ENCODE measurements at places on chromosomes 1 and 21.

GRCh38 chr1:57248830-57249229, 175.0 kb downstream of the DAB1 start:
- DNase-seq = no peak

- DNase-seq = no peak
These were observed 61.4 kb downstream of the MAGI3 start for GRCh38 chr1:113451710-113452109.

GRCh38 chr1:40966417-40966816, 13.1 kb upstream of the CTPS1 start:
- no peak for DNase-seq

GRCh38 chr21:14121719-14122118, 89.0 kb downstream of the LIPI start:
- DNase-seq = peak; percentile 11

DNA sequence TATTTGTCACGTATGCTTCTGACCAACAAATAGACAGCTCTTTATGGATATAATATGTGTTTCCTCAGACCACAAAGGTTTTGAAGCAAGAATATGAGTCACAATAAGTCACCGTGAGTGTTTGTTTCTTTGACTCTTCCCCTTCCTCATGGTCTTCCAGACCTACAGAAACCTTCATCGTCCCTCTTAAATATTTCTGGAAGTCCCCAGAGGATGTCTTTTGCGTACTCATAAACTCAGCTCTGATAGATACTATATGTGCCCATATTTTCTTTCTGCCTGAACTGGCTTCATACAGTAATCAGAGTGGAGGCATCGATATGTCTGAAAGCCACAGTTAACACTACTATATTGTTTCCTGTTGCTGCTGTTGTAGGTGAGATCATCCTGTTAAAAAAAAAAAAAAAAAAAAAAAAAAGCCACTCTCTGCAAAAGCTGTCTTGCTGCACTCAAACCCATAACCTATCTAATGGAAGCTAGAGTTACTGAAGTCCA, 38.4 kb downstream of the ADAMTS1 start:
- DNase-seq = no peak

DNA sequence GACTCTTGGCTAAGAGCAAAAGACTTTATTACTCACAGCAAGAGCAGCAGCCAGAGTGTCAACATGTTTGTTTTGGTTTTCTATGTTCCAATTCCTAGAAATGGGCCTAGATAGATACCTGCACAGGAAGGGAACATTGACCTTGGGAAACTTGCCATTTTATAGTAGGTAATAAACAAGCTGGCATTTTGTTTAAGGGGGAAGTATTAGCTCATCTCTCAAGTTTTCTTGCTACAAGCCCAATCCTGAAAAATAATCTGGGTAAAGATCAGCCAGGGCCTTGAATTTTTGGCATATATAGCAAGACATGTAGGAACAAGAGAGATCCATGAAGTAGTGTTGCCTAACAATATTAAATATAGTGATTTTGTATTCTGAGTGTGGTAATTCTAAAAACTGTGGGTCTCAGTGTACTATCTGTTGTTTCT, 51.4 kb upstream of the RGL1 start:
- DNase-seq = no peak

DNA sequence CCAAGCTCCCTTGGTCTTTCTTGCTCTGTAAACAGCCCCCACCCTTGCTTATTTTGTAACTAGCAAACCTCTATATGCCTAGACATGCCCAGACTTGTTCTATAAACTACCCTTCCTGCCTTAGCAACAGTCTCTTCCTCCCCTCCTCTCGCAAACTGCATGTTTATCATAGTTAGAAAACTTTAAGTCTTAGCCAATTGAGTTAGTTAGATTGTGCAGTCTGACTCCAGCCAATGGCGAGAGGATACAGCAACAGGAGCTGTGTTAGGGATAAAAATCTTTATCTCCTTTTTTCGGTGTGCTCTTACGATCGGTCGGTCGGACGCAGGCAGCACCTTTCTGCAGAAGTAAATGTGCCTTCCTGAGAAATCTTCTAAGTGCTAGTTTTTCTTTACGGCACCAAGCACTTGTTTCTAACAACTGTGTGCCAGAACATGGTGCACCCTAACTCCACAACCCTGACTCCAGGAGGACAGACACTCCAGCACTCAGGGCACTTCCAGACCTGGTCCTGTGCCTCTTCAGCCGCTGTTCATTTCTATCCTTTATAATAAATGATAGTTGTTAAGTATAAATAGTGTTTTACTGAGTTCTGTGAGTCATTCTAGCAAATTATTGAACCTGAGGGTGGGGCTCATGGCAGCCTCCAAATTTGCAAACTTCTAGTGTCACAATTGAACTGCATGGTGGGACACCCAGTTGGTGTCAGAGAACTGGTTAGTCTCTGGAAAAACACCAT, 25.7 kb upstream of the GNG4 start:
- DNase-seq = no peak

DNA sequence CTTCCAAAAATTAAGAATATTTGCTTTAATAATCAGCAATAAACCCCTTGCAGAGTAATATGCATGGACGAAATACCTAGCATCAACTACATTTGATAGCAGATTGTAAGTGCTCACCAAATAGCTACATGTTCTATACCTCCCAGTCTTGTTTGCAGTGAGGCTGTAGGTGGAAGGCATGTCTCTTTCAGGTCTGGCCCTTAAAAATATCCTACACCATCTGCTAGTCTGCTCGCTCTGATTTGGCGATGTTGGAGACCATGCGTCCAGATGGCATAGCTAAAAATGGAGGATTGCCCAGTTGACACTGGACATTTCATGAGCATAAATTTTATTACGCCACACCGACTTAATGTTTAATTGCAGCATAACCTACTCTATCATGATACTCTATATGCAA, 47.1 kb downstream of the SSX2IP start:
- no peak for DNase-seq

DNA sequence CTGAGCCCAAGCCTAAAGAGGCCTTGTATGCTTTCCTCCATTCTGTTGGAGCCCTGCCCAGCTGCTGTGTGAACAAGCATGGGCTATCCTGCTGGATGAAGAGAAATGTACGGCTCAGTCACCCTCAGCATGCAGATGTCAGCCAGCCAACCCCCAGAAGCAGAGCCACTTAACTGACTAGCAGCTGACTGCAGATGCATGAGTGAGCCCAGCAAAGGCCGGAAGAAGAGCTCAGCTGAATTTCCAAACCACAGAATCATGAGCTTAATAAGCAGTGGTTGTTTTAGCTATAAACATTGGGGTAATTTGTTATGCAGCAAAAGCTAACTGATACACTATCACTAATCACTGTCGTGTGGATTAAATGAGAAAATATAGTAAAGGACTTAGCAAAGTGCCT, 39.0 kb downstream of the FOXO6 start:
- DNase-seq = no peak

- no peak for DNase-seq
These were observed 186.4 kb downstream of the RYR2 start for GRCh38 chr1:237228421-237228820.

DNA sequence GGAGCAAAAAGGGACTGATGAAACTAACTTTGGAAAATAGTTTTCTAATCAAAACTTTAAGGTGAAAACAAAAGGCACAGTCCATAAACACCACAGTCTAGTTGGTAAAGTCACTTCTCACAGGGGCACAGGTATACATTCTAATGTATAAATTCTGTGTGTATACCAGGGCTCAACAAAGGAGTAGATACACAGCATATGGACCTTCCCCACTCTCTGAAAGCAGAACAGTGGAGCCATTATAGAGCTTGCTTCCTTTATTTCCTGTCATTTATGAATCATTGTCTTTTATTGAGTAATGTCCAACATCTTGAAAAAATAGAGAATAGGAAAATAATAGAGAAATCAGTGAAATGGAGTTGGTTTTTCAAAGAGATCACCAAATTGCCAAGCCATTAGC, 746.5 kb upstream of the CHRM3 start:
- DNase-seq = no peak

DNA sequence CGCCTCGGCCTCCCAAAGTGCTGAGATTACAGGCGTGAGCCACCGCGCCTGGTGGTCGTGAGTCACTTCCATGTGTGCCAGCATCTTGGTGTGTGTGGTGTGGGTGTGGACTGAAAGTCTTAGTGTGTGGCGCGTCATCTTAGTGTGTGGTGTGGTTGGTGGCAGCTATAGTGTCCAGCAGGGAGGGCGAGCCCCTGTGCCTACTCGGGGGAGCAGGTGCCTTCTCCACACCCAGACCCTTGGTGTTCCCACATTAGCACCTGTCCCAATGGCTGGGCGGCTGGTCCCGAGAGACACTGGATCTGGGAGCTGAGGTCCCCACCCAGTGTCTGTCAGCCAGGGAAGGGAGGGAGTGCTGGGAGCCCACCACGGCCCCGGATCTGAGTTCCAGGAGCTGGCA, 2.8 kb downstream of the SCNN1D start:
- no peak for DNase-seq

DNA sequence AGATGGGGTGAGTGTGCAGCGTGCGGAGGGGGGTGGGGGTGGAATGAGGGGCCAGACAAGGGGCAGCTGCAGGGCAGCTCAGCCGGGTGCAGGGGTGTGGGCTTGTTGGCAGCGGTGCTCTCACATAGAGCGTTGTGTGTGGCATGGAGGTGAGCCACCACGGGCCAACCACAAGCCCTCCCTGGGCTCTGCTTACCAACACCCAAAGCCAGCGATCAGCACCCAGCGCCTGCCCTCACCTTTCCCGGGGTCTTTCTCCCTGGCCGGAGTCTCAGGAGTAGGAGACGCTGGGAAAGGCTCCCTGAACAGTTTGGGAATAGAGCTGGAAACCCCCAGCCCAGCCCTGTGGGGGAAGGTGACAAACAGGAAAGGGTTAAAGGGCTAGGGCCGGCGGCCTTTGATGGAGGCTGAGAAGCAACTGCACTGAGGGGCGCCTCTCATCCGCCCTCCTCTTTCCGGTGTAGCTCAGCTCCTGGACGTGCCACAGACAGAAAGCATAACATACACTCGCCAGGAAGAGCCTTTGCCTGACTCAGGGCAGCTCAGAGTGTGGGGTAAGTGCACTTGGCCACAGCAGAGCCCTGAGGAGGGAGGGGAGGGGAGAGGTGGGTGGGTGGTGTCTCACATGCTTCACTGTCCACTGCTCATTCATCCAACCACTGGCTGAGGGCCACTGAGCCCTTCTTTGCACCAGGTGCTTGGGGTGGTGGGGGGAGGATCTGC, 577 bp downstream of the IKBKE start:
- DNase-seq = no peak

- no peak for DNase-seq
These were observed 17.5 kb downstream of the SLC26A9 start for GRCh38 chr1:205925736-205926135.

DNA sequence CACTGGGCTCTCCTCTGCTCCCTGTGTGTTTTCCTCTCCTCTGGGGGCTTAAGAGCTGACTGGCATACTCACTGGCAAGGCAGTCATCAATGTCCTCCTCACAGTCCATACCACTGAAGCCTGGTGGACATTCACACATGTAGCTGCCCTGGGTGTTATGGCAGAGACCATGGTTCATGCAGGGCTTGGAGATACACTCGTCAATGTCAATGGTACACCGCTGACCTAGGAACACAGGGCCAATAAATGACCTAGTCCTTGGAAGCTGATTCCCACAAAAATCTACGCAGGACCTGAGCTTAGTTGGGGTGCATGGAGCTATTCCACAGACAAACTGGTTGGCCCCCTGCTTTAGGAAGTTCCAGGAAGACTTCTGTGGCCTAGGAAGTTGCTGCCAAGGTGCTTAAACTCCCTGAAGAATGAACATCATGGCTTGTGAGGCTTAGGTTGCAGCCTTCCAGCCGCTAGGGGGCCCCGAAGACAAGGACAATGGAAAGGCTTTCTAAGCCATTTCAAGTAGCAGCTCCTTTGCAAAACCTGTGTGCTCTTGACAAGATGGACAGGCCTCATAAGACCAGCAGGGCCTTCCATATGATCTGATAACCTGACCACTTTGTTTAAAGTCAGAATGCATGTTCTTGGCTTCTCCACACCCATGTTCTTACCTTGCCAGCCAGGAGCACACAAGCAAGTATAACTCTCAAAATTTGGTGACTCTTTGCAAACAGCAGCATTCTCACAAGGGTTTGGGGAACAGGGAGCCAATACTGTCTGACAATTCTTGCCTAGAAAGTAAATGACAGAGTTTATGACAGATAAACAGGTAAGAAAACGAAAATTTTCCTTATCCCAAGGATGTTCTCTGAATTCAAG, 52.3 kb upstream of the ADAM30 start:
- peak; percentile 30 for DNase-seq

DNA sequence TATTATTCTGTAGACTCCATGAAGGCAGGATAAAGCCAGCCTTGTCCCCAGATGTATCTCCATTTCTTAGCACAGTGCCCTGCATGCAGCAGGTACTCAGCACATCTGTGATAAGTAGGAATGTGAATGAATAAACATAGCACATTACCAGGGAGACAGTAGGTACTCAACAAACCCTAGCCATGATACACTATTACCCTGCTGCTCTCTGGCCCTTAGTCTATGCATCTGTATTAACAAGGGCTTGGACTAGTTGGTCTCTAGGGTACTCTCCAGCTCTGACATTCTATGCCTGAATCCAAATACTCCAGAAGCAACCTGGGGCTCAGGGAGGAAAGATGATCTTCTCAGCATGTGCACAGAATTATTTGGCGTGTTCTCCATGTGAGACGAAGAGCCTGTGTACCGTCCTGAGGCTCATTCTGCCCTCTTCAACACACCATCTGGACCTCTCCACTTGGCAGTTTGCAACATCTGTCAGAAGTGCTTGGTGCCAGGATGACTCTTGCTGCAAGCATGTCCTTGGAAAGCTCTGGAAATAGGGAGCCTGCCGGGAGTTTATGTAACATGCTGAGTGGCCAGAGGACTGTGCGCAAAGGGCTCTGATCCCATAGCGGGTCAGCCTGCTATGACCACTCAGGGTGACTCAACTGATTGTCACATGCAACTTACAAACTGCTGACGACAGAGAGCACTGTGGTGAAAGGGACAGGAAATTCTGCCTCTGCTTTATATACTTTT, 228.2 kb upstream of the USP24 start:
- no peak for DNase-seq

DNA sequence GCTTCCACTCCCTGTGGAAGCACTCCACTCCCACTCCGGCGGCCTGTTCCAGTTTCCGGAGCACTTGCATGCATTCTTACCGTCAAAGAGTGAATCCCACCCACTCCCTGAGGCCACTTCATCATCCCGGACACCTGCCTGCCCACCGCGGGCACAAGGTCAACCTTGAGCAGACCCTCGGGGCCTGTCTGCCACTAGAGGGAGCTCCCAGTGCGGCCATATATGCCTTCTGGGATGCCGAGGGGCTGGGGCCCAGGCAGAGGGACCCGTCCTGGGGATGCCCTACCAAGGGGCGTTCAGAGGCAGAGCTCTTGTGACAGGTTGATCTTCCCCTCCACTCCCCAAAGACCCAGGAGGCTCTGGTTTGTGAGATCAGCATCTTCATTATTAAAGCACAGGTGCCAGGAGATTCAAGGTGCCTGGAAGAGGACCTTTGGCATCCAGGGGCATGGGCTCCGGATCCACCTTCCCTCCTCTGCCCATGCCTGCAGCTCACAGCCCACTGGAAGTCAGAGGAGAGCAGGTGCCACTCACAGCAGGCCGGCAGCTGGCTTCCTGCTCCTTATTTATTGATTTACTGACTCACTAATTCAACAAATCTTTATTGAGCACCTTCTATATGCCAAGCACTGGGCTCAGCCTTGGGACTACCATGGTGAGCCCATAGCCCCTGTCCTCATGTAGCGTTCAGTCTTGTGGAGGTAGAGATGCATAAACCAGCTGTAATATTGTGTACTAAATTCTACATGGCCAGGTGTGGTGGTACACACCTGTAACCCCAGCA, 47.3 kb downstream of the UBIAD1 start:
- no peak for DNase-seq

- DNase-seq = no peak
These were observed 234.6 kb downstream of the USP25 start for GRCh38 chr21:15964236-15964855.

- no peak for DNase-seq
These were observed 34.2 kb downstream of the AHDC1 start for GRCh38 chr1:27569506-27570291.

All from KG1 (cell line).